Activated CD8-positive, alpha-beta memory T cell treated with anti-CD3 and anti-CD28 coated beads for 1 hour (primary cell): ENCODE measurements at places on chromosomes 11 and 22.

DNA sequence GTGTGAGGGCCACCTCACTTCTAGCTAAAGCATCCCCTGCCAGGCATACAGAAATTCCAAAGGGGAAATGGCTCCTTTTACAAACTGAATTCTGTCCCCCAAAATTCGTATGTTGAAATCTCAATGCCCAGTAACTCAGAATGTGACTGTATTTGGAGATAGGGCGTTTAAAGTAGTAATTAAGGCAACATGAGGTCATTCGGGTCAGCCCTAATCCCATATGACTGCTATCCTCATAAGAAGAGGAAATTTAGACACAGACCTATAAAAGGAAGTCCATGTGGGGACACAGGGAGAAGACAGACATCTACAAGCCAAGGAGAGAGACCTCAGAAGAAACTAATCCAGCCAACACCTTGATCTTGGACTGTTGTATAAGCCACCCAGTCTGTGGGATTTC is 119.1 kb downstream of the CHST1 start:
- no peak for DNase-seq

DNA sequence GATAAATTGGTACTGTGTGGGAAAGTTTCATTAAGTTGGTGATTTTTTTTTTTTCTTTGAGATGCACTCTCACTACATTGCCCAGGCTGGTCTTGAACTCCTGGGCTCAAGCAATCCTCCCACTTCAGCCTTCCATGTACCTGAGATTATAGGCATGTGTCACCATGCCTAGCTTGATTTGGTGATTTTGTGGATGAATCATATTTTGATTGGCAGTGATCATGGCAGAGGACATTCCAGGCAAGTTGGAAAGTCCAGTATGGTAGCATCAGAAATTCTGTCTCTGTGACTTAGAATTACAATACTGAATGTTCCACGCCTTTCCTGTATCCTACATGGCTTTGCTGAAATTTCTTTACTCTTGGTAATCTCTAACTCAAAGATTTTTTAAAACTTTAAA is 49.4 kb downstream of the HORMAD2 start:
- no peak for DNase-seq

- no peak for DNase-seq
Observed at GRCh38 chr11:84714316-84714780, 912.8 kb downstream of the DLG2 start.

- DNase-seq, result no peak
Observed at GRCh38 chr11:70464509-70465361, 66.4 kb downstream of the CTTN start.

DNA sequence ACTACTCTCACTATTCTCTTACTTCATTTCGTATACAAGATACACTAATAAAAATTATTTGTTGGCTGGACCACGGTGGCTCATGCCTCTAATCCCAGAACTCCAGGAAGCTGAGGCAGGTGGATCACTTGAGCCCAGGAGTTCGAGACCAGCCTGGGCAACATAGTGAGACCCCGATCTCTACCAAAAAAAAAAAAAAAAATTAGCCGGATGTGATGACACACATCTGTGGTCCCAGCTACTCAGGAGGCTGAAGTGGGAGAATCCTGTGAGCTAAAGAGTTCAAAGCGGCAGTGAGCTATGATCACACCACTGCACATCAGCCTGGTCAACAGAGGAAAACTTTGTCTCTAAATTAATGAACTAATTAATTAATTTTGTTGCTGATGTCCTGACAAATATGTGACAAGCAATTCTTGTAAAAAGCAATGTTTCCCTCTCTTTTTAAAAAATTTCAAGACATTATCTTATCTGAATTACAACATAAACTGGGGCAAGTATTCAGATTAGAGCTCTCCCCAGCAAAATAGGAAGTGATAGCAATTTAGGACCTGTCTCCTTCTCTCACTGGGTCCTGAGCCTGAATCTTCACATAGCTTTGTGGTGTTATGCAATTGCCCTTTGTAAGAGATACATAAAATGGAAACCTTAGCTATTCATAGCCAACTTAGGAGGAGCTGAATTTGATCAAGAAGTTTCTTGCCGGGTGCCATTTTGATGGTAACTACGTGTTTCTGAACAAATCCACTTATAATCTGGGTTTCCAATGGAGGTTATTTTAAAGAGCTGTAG is 17.6 kb upstream of the TMA7B start:
- no peak for DNase-seq

DNA sequence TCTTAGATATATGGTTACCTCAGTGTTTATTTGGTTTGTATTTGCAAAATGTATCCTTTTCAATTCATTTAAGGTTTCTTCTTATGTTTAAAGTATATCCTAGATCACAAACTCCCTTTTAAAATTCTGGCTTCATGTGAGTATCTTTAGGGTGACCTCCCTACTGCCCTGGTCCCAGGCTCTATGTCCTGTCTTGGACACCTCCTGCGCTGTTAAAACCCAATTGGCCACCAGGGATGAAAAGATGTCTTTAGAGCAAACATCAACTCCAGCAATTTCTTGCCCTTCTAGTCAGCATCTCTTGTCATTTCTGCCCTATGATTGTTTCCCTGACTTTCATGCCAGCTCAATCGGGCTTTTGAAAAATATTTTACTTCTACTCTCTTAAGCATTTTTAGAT is 28.8 kb upstream of the SYT13 start:
- DNase-seq, result no peak
